NCI-H510A treated with DMSO at 0.1 percent for 48 hours (cell line): ENCODE measurements at places on chromosomes 12 and 14.

DNA sequence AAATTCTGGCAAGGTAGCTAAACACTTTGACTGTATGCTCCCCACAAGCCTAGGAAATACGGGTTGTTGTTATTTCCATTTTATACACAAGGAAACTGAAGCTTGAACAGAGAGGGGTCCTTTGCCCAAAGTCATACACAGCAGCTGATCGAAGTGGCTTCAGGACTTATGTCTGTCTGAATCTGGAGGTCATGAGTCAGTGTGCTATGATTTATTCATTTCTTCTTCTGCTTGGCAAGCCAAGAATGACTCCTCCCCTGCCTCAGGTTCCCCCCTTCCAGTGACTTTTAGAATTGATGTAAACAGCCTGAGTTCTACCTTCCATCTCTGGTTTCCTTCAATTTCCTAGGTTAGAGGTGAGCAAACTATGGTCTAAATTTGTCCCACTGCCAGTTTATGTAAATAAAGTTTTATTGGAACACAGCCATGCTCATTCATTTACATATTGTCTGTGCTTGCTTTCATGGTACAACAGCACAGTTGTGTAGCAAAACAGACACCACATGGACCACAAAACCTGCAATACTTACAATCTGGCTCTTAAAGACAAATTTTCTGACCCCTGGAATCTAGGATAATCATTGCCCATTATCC, 34.9 kb upstream of the WSCD2 start:
- DNase-seq, result no peak

DNA sequence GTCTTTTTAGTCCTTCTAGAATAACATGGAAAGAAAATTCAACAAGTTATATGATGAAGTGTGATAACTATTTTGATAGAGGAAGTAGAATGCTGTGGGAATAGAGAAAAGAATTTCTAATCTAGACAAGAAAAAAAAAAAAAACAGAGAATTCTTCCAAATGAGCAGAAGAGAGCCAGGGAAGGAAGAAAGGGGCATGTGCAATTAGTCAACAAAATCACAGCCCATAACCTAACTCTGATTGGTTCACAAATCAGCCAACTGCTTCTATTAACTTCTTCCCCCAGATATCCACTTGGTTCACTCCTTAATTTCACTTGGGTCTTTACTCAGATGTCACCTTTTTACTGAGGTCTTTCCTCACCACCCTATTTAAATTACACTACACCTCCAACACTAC, 69.5 kb downstream of the BTG1 start:
- DNase-seq, result no peak

DNA sequence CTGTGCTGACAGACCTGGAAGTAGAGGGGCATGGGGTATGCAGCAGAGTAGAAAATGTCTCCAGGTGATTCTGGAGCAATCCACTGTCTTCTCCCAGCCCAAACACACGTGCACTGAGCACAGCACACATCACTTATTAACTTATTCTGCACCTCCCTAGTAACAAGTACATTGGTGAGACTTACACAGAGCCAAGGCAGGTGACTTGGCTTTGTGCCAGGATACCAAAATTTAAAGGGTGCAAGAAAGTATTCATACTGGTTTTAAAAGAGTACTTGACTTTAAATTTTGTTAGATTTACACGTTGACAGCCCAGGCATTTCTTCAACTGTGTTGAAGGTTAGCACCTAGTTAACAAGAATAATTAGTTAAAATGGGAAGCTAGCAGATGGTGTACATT, 11.1 kb upstream of the CARMIL3 start:
- DNase-seq, result no peak

- no peak for DNase-seq
These were observed 19.5 kb downstream of the PITPNM2 start for GRCh38 chr12:123131291-123131832.

DNA sequence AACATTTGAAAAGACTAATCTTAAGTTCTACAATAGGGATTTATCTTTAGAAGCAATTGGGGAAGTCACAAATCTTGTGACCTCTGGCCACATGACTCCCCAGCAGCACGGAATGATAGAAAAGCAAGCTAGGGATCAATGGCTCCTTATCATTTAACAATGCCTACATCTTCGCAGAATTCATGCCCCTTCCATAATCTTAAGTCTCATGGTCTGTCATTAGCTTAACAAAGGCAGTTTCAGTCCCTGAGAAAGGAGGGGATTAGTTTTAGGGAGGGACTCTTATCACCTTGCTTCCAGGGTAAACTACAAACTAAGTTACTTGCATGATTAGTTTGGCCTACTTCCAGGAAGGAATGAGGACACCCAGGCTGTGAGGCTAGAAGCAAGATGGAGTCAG, 486.0 kb downstream of the RMST start:
- DNase-seq, result no peak

- no peak for DNase-seq
These were observed 54.6 kb upstream of the OAS1 start for GRCh38 chr12:112852127-112852526.

- no peak for DNase-seq
These were observed 106.8 kb upstream of the BCL2L14 start for GRCh38 chr12:11963841-11964471.

DNA sequence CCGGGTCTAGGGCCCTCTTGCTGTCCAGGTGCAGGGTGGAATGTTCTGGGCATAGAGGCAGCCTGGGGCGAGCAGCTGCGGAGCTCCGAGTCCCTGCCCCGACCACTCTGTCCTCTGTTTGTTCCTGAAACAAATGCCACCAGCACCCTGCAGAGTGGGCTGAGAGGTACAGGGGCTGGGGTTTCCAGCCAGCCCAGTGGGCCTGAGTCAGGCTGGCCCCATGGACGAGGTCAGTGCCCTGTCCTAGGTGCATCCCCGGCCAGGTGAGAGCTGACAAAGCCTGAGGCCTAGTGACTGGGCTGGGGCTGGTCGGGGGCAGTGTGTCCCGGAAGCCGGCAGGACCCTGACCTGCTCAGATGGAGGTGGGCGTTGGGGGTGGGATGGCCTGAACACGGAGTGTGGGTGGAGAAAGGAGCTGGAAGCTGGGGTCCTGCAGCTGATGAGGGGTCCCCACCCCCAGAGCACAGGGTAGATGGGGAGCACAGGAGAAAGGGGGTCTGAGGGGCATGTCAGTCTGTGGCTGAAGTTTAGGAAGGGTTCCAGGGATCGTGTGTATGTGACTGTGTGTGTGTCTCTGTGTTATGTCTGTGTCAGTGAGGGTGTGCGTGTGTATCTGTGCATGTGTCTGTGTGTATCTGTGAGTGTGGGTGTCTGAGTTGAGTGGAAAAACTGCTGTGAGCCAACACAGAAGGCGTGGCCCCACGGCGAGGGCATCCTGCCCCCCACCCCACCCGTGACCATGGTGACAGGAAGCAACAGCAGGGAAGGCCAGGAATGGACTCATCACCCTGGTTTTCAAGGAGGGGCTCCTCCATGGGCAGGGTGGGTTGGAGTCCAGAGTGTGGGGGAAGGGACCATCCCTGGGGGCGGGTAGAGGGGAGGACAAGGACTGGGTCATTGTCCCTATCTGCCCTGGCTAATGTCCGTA, 2.4 kb upstream of the CRIP1 start:
- DNase-seq, result no peak

- no peak for DNase-seq
These were observed 48.3 kb downstream of the SCN8A start for GRCh38 chr12:51639361-51639760.

DNA sequence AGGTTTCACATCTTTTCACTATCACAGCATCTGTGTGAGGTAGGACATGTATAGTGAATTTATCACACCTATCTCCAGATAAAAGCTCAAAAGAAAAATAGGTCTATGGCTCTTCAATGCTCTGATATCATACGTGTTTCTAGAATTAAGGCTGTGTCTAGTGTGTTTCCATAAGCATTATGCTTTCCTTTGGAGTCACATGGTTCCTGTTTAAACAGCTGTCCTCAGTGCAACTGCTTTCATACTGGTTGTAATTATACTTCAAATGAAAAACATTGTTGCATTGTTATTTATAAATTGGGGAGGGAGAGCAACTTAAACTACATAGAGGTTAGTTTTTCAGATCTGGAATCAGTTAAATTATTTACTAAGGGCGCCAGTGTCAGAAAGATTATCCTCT, 151.6 kb downstream of the SYT1 start:
- peak; percentile 96 for DNase-seq

- DNase-seq, result no peak
These were observed 34.5 kb upstream of the PTPRB start for GRCh38 chr12:70671698-70672097.

GRCh38 chr14:90058876-90059458, 2.8 kb upstream of the KCNK13 start:
- no peak for DNase-seq

GRCh38 chr14:89198544-89199329, 218.3 kb downstream of the FOXN3 start:
- DNase-seq, result no peak

DNA sequence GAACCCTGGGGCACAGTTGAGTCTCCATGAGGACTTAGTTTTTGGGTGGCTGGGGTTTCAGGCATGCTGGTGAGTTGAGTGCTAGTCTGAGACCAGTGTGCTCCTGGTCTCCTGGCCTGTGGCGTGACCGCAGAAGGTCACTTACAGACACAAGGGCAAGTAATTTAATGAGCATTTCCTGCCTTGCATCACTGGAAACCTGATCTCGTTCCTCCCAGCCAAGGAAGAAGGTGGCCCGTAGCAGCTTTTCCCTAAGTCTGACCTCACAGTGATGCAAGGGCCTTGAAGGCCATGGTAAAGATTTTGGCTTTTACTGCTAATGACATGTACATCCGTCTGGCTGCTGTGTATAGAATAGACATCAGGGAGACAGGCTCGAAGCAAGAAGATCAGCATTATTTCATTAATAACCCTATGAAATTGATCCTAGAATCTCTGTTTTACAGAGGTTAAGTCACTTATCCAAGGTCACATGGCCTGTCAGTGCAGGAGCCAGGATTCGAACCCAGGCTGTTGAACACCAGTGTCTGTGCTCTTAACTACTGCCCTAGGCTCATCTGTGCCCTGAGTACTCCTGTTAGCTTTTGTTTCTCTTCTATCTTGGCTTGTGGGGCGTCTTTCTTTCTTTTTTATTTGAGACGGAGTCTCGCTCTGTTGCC, 4.6 kb downstream of the TMEM120B start:
- peak; percentile 35 for DNase-seq

DNA sequence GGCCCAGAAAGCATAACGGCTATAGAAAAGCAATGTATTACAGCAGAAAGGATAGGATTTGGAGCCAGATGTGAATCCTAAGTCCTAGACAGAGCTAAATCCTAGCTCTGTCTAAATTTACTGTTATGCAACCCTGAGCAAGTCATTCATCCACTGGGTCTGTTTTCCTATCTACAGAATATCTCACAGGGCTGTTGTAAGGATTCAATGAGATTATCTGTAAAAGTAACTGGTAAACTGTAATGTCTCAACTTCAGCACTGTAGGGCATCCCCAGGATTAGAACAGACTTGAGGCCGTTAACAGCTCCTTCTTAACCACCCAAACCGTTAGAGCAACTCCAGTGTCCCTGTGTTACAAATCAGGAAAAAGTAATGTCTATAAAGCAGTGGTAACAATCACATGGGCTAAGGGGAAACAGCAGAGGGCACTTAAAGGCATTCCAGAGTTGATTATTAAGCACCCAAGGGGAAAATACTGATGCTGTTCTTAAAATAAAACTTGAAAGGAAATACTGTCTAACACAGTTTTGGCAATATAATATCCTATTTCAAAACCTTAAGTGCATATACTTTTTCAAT, 10.1 kb downstream of the GMFB start:
- DNase-seq, result no peak

DNA sequence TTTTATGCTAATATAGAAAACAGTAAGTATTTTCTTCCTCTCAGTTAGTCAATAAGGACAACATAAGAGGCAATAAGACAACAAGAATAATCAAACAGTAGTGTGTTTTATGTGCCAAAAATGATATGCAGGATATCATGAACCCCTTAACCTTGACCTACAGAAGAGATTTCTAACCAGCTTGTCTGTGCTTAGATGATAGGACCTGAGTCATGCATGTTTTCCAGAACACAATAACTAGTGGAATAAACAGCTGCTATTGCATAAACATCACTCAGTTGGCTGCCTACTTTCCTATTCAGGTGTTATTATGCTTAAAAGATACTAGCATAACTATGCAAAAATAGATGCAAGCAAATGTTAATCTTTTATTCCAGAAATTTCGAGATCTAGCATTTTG, 282.5 kb downstream of the PRKD1 start:
- no peak for DNase-seq

DNA sequence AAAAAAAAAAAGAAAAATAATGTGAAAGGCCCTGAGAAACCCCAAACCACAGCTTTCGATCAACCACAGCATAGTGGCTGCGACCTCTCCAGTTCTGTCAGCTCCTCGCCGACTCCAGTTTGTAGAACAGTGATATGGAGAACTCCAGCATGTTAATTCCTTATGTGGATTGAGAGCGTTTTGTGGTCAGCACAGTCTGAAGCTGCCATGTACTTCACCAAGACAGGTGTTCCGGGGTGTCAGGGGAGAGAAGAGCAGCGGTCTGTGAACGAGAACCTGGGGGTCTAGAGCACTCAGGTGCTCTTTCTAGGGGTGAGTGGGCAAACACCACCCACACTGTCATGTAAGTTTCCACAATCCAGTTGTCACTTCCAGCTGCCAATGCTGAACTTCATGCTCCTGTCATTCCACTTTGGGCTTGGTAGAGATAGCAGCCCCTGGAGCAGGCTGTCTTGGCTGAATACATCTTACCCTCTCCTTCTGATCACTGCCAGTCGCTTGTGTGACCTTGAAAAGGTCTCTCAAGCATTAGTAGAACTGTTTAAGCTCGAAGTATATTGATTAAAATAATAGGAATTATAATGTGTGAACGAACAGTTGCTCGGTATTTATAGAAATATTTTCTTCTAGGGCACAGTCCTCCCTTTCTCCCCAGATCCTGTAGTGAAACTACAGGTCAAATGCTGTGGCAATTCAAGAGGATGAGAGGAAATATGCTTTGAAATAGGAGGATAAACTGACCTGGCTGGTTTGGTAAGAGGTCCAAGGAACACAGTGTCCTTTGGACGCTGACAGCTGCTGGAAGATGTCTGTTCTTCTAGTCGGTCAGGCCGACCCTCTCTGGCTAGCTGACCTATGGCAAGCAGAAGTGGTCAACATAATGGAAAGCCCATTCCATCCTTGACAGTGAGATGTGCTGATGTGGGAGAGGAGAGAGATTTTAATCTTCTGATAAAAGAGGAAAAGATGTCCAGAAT, 15.7 kb upstream of the MAX start:
- peak; percentile 57 for DNase-seq

DNA sequence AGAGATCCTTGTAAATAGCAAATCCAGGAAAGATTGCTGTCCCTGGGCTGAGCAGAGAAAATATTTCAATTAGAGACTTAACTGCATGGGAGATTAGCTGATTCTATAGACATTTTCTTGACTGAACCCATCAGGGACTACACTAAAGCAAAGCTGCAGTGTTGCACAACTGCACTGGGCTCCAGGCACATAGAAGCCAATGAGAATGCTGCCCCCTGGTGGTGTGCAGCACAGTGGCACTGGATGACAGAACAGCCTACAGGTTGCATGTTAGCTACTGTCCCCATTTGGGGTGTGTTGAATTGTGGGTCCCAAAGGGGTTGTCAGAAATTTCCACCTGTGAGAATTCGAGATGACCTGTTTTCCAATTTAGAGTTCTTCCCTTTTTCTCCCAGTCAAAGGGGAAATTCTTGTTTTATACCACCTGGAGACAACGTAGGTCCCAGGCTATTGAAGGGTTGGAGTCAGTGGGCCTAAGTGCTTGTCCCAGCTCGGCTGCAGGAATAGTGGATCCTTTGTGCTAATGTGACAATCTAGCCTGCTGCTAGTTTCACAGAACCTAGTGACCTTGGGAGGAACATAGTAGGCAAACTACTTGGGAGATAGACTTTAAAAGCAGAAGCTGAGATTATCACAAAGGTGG, 114.7 kb downstream of the SLC8A3 start:
- peak; percentile 31 for DNase-seq
